ENCODE measurements at places on chromosomes 3 and 15.

DNA sequence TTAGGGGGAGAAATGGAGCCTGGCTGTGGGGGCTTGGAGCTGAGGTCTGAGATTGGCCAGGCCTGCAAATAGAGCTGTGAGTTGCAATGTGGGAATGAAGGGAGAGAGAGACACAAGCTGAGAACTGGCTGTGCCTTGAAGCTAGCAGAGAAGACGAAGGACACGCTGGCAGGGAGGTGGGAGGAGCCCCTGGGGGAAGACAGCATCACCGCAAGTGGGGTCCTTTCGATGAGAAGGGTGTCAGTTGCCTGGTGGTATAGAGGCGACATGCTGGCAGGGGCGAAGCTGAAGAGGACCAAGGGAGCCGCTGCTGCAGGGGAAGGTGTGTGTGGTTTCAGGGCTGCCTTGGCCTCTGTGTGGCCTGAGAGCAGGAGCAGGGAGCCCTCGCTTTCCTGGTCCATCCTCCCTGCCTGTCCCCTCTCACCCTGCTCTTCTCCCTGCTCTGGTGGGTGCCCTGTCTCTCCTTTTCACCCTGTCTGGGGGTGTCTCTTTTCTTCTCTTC is 5.5 kb downstream of the RHCG start:
- no peak for DNase-seq

DNA sequence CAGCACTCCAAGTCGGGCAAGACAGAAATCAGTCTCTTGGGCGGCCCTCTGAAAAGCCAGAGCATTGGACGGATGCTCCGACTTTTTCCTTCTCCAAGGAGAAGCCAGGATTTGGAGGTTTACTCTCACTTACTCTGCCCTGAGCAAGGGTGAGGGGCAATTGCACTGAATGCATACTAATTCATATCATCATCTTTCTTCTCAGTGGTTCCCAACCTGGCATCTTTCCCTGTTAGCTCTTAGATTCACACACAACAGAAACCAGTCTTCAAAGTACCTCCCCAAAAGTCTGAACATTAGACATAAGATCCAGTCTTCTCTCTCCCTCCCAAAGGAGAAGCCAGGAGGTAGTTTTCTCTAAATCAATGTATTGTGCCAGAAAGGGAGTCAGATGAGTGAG is 219.2 kb downstream of the GREM1 start:
- DNase-seq, result no peak

- DNase-seq, result no peak
Measured at GRCh38 chr3:64341296-64341695, 116.0 kb upstream of the PRICKLE2 start.

DNA sequence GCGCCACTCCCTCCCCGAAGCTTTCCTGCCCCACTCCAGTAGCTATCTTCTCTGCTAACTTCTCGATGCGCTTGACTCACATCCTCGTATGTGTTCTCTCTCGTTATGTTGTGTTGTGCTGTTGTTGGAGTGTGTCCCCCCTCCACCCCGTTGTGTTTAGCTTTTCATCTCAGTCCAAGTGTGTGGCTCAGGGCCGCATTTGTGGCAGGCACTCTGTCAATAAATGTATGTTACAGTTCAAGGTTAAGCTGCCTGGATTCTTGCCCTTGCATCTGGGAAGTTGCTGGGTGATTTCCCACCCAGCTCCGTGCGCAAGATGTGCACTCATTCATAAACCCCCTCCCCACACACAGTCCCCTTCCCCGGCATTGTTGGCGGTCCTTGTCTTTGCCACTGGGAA is 71.9 kb downstream of the PGPEP1L start:
- no peak for DNase-seq

GRCh38 chr15:100426937-100427336 is 85.2 kb upstream of the ADAMTS17 start:
- DNase-seq, result no peak

DNA sequence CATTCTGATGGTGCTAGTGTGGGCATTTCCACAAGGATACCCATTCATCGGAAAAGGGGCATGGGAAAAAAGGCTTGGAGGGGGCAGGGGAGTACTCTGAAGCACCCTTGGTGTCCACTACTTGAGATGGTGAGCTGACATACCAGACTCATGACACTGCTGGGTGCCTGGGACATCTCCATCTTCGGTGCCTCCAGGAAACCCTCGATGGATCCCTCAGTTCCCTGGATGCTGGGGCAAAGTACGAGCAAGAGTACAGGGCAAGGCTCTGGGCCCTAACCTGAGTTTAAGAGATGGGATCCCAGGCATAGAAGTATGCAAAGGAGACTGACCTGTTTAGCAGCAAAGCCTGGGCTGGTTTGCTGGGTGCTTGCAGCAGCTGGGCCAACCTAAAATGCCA is 5.2 kb upstream of the IP6K1 start:
- no peak for DNase-seq

GRCh38 chr3:105253225-105253624 is 113.5 kb upstream of the ALCAM start:
- DNase-seq, result no peak

DNA sequence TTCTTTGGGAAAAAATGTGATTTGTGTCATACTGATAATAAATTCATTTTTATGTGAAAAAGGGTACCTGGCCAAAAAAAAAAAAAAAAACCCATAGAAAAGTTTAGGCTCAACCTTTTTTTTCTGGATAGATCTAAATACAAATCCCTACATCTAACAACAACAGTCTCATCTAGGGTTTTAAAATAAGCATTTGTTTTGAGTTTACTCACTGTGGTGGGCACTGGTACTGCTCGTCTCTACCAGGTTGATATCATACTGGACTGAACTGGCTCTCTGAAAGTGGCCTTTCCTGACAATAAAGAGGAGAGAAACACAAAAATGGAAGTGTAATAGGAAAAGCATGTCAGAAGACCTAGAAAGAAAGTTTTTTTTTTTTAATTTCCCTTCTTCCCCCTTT is 52.0 kb downstream of the FBXO22 start:
- DNase-seq, result no peak

DNA sequence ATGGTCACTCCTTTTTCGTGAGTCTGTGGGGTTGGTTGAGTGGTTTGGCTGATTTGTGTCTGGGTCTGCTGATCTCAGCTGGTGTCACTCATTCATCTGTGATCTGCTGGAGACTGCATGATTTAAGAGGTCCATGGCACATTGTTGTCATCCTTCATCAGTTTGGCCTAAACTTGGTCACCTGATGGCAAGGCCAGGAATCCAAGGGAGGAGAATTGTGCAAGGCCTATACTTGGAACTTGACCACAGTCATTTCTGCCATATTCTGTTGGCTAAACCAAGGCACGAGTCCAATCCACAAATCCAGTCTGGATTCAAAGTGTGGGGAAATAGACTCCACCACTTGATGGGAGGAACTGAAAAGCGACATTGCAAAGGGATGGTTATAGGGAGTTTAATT is 67.6 kb downstream of the CMTM8 start:
- DNase-seq, result no peak

DNA sequence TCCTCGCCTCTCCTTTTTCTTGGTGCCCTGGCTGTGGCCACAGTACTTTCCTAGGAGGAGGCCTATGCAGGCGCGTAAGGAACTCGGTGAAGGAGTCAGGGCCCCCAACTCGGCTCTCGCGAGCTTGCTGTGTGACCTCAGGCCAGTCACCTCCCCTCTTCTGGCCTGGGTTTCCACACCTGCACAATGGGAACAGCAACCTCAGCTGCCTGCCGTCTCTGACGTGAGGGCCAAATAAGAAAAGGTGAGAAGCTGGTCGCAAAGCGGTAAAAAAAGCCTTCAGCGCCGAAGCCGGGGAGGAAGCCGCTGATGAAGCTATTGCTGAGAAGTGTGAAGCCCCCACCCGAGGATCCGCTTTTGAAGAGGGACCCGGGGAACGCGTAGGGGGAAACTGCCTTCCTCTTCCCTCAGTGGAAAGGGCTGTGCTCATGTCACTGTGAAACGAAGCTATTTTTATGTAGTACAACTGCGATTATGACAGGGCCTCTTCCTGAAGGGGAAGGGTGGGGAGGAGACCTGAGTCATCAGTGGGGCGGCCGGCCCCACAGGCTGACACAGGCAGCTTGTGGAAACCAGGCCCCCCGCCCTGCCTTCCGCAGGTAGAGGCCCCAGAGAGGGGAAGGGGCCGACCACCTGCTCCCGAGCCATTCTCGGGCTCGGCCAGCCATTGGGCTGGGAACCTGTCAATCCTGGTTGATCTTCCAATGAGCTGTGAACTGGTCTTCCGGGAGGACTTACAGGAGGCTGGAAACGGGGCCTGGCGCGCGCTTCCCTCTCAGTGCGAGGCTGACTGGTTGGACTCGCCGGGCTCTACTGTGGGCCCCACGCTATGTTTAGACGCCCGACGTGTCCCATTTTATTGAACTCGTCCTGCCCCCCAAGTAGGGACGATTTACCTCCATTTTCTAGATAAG is 18.0 kb upstream of the ANKDD1A start:
- DNase-seq, result peak; percentile 84

GRCh38 chr3:171811913-171812335 is 1.6 kb upstream of the PLD1 start:
- DNase-seq, result no peak

DNA sequence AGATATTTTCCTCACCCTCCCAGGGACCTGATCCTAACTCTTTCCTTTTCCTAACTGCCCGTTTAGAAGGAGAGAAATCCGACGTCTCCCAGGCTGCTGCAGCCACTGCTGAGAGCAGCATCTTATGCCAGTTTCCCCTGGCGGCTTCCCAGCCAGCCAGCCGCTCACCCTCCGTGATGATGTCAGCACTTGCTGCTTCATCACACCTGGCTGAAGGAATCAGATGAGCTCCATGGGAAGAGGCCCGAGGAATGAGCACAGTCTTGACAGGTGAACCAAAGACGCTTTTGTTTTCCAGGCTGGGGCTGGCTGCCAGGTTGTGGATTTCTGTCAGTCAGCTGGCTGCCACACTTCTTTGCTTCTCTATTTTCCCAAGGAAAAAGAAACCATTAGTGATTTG is 445.1 kb upstream of the RBMS3 start:
- DNase-seq, result no peak

DNA sequence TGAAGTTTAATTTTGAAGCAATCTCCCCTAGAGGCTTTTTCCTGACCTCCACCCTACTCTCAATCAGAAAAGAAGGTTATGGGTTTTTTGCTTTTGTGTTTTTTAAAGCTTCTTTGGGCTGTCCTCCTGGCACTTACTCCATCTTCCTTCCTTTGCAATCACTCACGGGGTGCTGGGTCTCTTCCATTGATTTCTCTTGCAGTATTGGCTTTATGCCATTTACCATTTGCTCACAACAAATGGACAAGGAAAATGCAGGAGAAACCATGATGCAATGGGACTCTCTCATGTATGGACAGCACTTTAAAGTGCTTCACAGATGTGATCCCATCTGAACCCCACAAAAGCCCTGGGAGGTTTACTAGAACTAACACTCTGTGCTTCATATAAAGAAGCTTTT is 57.5 kb downstream of the SST start:
- no peak for DNase-seq

- DNase-seq, result no peak
Measured at GRCh38 chr3:63950698-63951097, 38.5 kb upstream of the SCAANT1 start.

- DNase-seq, result no peak
Measured at GRCh38 chr15:57423599-57424140, 47.4 kb downstream of the CGNL1 start.

GRCh38 chr3:120516136-120516535 is 65.3 kb upstream of the FSTL1 start:
- no peak for DNase-seq

- no peak for DNase-seq
Measured at GRCh38 chr3:109369510-109369909, 32.2 kb upstream of the DPPA4 start.

- DNase-seq, result no peak
Measured at GRCh38 chr3:13122081-13123012, 49.1 kb upstream of the IQSEC1 start.
